ENCODE measurements at places on chromosomes 12 and 14.

DNA sequence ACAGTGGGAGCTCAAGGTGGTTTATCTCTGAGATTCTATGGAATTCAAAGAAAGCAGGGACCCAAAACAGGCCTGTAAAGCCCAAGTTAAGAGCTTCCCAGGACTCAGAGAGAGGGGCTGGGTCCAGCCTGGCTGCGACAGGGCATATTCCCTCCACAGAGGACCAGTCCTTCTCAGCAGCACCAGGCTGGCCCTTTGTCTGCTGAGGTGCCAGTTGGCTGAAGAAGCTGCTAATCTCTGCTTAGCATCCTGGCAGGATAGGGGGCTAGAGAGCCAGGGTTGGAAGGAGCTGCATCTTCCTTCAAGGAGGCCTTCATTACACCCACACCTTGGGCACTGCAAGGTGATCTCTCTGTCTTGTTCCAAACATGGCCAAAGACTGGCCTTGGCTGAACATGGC, 68.3 kb upstream of the TUNAR start:
- peak; percentile 10 for DNase-seq
- no peaks in the 10 kb centered on the region for H3K27me3 ChIP-seq
- H3K4me3 ChIP-seq = no peak overlapping the region
- peaks cover 5% of the 10 kb centered on the region for H3K36me3 ChIP-seq
- H3K4me1 ChIP-seq = no peaks in the 10 kb centered on the region
- H3K27ac ChIP-seq = no peak overlapping the region

GRCh38 chr14:84453307-84453950, 1076.5 kb upstream of the FLRT2 start:
- DNase-seq = no peak
- no peaks in the 10 kb centered on the region for H3K27me3 ChIP-seq
- no peaks in the 10 kb centered on the region for H3K4me1 ChIP-seq
- H3K36me3 ChIP-seq = no peaks in the 10 kb centered on the region
- H3K4me3 ChIP-seq = no peak overlapping the region
- H3K27ac ChIP-seq = no peak overlapping the region

- no peak for DNase-seq
- peaks cover 2% of the 10 kb centered on the region for H3K36me3 ChIP-seq
- no peak overlapping the region for H3K27ac ChIP-seq
Measured at GRCh38 chr14:99931308-99931707, 133.9 kb upstream of the EVL start.

- H3K27me3 ChIP-seq = peaks cover 11% of the 10 kb centered on the region
- peaks cover 11% of the 10 kb centered on the region for H3K36me3 ChIP-seq
- H3K4me1 ChIP-seq = peaks cover 14% of the 10 kb centered on the region
- peak; percentile 90 for DNase-seq
Measured at GRCh38 chr12:89353188-89353822, 1.0 kb upstream of the DUSP6 start.

DNA sequence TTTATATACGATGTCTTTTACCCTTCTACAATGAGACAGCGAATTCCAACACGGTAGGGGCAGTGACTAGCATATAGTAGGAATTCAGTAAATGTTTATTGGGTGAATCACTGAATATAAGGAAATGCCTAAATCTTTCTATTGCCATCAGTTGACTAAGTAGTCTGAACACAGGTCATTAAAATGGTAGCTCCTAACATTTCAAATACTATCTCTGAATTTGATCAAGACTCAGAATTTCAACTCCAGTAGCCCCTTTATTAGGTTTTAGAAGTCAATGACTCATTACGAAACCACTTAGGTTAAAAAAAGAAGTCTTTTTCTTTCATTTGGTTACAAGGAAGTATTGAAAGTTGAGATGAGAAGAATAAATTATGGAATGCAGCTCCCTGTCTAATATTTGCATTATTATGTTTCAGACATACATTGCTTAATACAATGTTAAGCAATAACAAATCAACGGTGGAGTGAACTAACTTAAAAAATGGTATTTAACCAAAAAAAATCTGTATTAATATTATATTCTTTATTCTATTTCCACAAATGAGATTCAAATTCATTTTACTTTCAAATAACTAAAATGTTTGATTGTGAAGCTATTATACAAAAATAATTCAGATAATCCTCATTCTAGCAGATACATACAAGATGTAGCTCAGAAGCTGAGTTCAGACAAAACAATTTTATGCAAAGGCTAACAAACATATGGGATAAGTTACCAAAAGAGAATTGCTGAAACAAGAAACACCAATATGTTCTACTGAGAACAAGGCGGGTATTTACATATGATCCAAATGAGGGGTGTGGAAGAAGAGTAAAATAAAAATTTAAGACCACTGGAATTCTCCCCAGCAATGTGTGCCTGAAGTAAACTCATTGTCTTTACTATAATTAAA, 302.7 kb downstream of the CEP128 start:
- H3K36me3 ChIP-seq = no peaks in the 10 kb centered on the region
- no peaks in the 10 kb centered on the region for H3K27me3 ChIP-seq
- H3K4me3 ChIP-seq = no peak overlapping the region
- H3K4me1 ChIP-seq = no peaks in the 10 kb centered on the region

GRCh38 chr12:8950221-8950527, 729 bp upstream of the M6PR start:
- H3K27ac ChIP-seq = peak overlapping the region; percentile 73
- no peak for DNase-seq
- no peaks in the 10 kb centered on the region for H3K27me3 ChIP-seq
- peak overlapping the region; percentile 99 for H3K4me3 ChIP-seq

GRCh38 chr14:58414845-58415244, 12.5 kb downstream of the TIMM9 start:
- H3K4me1 ChIP-seq = no peaks in the 10 kb centered on the region
- no peak overlapping the region for H3K27ac ChIP-seq
- no peaks in the 10 kb centered on the region for H3K27me3 ChIP-seq
- H3K36me3 ChIP-seq = peaks cover 39% of the 10 kb centered on the region
- DNase-seq = no peak
- H3K4me3 ChIP-seq = no peak overlapping the region

DNA sequence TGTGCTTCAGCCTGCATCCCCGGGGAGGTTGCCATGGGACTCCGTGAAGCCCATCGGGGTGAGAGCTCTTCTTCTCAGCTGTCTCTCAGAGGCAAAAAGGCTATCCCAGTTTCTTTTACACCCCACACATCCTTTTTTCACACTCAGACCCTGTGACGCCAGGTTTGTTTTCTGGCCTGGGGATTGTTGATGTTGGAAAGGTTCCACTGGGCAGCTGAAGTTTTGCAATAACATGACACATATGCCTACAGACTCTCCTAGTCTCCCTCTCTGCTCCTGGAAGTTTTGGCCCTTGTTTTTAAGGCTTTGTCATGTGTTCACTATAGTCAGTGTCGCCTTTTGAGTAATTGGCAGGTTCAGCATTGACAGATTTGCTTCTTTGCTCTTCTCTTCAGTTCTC, 118.6 kb downstream of the SMOC1 start:
- H3K4me3 ChIP-seq = no peak overlapping the region
- no peak for DNase-seq
- H3K27ac ChIP-seq = no peak overlapping the region
- no peaks in the 10 kb centered on the region for H3K4me1 ChIP-seq
- H3K36me3 ChIP-seq = no peaks in the 10 kb centered on the region

Data from H9 (cell line).